Iris pigment epithelial cell (primary cell): ENCODE measurements at places on chromosomes 4 and X.

- DNase-seq = no peak
Measured at GRCh38 chr4:6926081-6926480, 16.5 kb downstream of the TBC1D14 start.

- DNase-seq = peak; percentile 4
Measured at GRCh38 chrX:11193035-11193469, 81.9 kb downstream of the HCCS start.

DNA sequence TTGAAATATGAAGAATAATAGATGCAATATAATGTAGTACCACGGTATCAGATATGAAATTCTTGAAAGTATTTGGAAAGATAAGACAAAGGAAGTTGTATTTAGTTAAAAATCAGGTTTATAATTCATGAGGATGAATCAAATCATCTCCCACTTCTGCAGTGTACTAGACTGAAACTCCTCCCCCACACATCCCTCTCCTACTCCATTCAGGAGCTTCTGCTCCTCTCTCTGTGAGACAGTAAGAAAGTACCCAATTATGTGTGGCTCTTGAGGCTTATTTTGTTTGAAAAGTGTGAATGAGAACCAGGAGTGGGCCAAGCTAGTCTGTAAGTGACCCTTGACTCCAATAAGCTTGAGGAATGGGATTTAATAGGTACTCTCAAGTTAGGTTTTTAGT, 9.5 kb downstream of the SLAIN2 start:
- DNase-seq = no peak

DNA sequence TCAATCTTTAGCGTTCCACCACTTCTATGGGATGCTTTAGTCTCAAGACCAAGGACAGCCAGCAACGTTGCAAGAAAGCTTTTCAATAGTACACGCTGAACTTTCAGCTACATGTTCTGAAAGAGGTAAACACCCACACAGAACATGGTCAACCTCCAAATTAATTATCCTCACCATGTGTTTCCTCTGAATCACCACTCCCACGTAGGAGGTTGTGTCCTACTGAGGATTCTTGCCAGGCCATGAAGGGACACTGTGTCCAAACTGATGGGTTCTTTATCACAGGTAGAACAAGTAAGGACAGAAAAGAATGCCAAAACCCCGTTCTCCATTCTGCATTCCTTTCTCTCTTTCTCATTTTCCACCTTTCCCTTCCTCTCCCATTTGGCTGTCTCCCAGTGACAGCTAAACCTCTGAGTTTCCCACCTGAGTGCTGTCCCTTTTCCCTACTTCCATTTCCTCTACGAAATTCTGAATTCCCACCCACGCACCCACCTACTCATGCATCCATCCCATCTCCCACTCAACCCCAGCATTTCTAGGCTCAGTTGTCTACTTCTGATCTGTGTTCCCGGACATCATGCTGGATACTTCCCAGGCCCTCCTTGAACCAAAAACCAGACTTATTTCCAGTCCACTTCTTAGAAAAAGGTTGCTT, 29.0 kb upstream of the GPM6B start:
- peak; percentile 54 for DNase-seq

- no peak for DNase-seq
Measured at GRCh38 chrX:71224098-71224708, 1.2 kb downstream of the GJB1 start.

DNA sequence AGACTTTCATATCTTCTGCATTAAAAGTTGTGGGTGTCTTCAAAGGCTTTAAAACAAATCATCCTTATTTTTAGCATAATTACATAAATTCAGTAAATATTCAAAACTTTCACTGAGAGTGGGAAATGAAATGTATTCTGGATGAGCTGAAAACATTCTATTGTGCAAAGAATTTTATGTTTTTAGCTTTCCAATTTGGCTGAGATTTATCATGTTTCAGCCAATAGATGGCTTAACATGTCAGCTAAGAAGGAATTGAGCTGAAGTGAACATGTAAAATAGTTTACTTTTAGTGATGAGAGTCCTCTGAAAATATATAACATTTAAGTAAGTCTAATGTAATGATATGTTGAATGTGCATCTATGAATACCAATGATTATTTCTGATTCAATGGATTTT, 213.5 kb upstream of the GIMD1 start:
- DNase-seq = no peak

- peak; percentile 42 for DNase-seq
Measured at GRCh38 chrX:106481341-106481740, 130.4 kb upstream of the RADX start.

DNA sequence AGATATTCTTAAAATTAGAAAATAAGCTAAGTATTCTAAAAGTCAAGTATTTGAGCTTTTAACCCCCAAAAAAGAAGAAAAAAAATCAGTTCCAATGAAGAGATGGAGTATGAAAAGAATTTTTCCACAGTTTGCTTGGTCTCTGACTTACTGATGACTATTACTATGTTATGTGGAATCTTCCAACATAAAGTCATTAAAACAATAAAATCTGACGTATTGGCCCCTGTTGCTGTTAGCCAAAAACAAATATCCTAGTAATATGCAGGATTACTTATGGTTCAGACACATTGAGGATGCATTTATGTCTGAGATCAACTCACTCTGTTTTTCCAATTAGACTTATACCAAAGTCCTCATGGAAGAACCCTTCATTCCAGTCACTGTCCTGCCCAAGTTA, 517.2 kb upstream of the ADGRL3 start:
- DNase-seq = peak; percentile 10

GRCh38 chr4:159105761-159106243, 2.9 kb downstream of the RAPGEF2 start:
- peak; percentile 78 for DNase-seq

DNA sequence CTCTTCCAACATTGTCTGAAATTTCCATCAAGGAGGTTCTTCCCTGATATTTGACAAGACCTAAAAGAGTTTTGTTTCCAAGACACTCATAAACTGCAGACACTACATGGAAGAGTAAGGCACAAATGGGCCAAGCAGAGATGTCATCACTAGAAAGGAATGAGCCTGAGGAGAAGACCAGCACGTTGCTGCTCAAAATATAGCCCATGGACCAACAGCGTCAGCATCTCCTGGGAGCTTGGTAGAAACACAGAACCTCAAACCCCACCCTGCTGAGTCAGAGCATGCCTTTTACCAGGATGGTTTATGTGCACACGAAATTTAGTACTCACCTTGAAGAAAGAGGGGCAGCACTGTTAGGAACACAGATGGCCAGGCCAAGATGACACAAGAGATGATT, 128.7 kb upstream of the MID1 start:
- DNase-seq = peak; percentile 14

DNA sequence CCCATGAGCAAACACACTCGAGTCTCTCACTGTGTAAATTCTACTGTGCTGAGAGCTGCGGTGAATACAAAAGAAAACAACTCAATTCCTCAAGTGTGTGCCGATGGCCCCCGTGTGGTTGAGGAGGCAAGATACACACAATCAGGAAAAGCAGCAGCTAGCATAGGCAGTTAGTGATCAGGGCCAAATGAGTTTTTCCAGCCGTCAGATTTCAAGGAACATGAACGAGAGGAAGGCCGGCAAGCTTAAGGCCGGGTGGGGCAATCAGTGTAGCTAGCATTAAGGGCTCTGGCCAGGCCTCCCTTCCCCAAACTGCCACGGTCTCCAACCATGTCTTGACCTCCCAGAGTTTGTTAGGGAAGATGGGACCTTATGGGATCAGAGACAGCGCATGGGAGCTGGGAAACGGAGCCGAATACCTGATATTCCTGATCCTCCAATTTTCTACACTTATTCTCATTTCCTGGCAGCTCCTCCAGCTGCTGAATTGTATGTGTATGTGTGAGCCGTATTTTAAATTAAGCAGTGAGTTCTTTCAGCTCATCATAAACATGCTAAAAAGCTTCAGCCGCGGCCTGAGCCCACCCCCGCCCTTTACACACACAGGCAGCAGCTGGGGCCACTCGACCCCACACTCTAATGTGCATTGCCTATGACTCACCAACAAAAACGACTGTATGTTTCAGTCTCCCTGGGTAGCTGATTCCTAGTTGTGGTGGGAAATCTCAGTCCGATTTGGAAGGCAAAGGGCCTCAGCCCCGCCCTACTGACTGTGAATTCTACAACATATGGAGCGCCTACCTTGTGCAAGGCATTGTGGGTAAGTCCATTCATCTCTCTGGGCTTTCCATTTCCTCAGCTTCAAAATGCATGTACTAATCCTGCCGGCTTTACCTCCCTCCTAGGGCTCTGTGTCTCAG, 59.9 kb downstream of the RTL9 start:
- DNase-seq = peak; percentile 75

DNA sequence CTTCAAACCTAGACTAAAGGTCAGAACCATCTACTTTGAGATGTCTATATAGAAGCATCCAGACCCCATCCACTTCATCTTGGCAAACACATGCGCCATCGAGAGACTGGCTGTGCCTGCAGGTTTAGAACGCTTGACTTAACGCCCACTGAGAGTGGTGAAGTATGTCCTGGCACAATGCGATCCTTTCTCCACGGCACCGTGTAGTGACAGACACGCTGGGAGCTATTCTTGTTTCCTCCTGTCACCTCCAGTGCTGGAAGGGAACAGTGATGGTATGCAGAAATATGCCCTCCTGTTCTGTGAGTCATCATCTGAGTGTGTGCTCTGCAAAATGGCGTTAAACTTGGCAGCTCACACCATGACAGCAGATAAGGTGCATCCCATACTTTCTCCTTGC, 330.2 kb downstream of the NLGN4X start:
- DNase-seq = no peak

DNA sequence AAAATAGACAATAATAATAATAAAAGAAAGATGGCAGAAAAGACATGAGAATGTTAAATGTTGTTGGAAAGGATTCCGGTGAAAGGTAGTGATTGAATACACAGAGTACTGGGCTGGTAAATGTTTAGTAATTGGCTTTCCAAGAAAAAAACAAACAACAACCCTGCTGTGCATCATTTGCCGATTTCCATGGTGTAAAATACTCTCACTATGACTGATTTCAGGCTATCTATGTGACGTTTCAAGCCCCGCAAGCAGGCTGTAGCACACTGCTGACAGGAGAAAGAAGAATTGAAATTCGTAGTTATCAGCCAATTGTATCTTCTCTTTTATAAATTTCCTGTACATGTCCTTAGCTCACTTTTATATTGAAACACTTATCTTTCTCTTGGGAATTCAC, 13.6 kb upstream of the SEPTIN6 start:
- no peak for DNase-seq

DNA sequence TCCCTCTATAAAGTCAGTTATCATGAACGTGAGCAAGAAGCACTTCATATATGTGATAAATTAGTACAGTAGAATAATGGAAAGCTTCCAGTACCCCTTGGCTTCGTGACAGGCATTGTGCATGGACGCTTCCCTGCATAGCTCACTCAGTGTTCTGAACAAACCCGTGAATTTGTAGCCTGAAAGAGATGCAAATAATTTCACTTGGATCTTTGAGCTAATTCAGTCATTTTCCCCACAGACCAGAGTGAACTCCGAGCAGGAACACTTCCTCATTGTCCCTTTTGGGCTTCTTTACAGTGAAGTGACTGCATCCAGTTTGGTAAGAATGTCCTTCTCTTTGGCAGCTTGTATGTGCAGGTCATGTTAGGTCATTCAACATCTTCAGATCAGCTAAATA, 50.1 kb downstream of the ADD1 start:
- DNase-seq = no peak

- no peak for DNase-seq
Measured at GRCh38 chrX:8784162-8784561, 17.0 kb downstream of the FAM9A start.

DNA sequence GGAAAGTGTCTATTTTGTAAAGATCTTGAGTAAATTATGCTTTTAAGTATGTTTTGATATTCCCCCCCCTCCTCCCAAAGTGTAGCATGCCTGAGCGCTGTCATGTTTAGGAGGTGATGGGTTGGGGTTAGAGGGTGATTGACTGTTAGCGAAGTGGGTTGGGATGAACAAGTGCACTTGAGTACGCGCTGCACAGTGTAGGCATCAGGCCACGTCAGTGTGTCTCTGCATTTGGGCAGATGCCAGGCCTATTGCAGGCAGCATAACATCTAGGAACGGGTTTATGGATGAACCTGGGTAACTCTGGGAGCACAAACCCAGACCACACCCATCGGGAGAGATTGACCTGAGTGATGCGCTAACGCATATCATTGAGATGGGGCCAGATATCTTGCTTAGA, 111.2 kb downstream of the TBL1X start:
- DNase-seq = no peak

DNA sequence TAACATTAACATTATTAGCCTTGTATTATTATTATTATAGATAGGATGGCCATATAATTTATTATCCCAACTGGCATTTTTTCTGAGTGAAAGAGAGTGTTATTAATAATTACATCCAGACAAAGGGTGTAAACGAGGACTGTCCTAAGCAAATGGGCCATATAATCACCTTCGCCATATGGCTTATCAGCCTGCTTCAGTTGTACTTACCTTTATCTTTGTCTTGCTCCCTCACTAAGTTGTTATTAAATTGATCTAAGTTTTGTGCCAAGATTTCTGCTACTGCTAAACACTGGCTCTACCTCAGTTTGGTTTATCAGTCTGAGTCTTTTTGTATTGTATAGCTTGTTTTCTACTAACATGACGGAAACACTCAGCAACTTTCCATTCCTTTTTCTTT, 76.9 kb downstream of the STIM2 start:
- DNase-seq = no peak

GRCh38 chr4:73844345-73844744, 7.9 kb downstream of the CXCL6 start:
- DNase-seq = peak; percentile 91

DNA sequence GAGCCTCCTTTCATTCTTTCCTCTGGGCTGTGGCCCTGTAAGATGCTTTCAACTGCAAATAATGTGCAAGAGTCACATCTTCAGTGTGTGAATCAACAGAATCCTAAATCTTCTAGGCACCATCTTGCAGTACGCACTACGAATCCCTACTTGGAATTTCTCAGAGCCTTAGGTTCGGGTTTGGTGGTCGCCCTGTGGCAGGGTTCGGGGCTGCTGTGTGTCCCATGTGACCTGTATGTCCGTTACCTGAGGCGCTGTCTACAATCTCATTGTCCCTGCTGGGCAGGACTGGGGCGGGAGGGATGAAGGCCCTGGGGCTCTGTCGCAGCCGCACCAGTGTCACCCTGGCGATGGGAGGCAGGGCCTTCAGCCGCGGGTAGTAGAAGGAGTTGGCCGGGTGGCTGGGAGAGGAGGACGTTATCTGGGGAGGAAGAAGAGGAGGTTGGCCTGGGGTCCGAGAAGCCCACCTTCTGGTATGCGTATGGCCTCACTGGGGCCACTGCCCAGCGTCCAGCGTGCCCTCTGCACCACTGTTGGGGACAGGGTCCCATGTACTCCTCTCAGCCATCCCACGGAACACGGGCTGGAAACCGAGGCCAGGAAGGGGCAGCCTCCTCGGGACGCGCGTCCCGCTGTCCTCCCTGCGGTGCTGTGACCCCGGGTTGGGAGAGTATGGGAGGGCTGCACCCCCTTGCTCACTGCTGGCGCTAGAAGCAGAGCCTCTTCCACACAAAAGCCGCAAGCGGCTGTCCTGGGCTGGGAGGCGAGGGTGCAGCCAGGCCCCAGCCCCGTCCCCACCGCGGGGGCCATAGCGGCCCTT, 2.0 kb downstream of the SPON2 start:
- no peak for DNase-seq

- no peak for DNase-seq
Measured at GRCh38 chr4:61301271-61301670, 101.1 kb downstream of the ADGRL3 start.
